ENCODE measurements at places on chromosomes 7 and 10.
A peak's percentile ranks its signal among the peaks of the same experiment; 100 is the strongest.

DNA sequence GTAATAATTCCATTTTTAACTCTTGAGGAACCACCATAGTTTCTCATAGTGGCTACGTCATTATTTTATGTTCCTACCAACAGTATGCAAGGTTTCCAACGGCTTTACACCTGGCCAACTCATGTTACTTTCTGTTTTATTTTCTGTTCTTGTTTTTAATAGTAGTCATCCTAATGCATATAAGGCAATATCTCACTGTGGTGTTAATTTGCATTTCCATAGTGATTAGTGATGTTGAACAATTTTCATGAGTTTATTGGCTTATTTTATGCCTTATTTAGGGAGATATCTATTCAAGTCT is 465.5 kb upstream of the KLF6 start:
- no peak for DNase-seq

- peak; percentile 86 for DNase-seq
Observed at GRCh38 chr7:105656922-105657521, 75.7 kb upstream of the EFCAB10 start.

DNA sequence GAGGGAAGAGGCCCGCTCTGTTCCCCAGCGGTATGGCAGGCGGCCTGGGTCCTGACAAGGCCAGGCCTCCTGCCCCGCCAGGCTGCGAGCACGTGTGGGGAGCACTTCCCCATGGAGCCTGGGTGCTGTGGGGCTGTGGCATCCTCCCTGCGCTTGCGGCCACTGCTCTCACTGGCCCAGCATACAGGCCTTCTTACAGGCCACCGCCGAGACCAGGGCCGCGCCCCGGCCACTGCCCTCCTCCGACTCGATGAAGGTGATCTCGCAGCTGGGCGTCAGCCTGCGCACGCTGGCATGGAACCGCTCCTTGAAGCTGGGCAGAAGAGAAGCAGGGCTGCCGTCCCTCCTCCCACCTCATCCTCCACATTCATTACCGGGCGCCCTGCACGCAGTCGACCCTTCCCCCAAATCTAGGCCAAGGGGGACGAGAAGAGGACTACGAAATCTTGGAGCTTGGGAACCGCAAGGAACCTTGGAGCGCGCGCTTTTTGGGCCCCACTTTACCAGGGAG is 3.9 kb upstream of the MYL7 start:
- no peak for DNase-seq

GRCh38 chr7:127731431-127732080 is 79.6 kb downstream of the SND1 start:
- no peak for DNase-seq

DNA sequence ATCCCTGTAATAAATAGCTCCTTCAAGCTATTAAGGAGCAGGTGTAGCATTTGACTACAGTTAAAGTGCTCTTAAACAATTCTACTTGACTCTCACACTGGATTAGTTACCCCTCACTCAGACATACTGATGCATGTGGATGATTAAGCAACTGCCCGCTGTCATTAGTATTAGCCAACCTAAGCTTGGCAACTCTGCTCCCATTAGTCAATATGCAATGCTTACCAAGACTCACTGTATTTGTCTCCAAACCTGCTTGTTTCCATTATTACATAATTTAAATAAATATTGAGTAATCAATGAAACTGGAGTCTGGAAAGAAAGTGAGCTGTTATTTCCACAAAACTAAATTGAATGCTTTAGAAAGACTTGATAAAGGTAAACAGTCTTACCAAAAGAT is 144.0 kb upstream of the ASAH2 start:
- no peak for DNase-seq

DNA sequence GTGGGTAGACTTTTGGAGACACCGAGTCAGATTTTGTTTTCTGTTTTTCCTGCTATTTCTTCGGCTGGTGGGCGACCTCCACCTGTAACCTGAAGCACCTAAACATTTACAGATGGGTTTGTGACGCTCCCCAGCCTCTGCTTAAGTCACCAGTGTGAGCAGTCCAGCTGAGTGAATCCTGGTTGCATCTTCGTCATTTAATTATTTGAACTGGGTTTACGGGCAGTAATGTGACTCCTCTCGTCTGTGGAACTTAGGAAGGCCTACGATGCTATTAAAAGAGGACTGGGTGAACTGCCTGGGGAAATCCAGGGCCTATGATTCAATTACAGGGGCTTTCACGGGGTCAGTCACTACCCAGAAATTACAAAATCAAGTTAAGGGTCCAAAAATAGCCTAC is 52.5 kb downstream of the WNT2 start:
- DNase-seq: no peak

- no peak for DNase-seq
Observed at GRCh38 chr7:47539398-47540052, 42.4 kb downstream of the TNS3 start.

DNA sequence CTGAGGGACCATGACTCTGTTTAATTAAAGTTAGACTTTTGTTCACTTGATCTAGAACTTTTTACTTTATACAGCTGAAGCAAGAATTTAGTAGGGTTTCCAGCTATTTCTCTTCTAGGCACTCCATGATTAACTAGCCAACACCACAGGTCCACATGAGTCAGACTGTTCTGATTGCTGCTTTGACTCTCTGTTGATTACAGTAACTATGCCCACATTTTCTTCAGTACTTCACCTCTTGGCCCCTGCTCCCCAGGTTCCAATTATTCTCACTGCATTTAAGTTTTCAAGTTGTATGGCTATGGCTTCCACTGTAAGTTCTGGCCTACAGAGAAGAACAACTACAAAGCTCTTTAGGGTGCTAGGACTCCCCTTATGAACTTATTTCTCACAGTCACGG is 737.2 kb upstream of the IGFBP3 start:
- no peak for DNase-seq

GRCh38 chr10:15253951-15254807 is 85.7 kb upstream of the NMT2 start:
- no peak for DNase-seq

GRCh38 chr7:132573251-132573955 is 2.9 kb downstream of the PLXNA4 start:
- DNase-seq: no peak

- no peak for DNase-seq
Observed at GRCh38 chr10:123607386-123607785, 58.8 kb upstream of the GPR26 start.

DNA sequence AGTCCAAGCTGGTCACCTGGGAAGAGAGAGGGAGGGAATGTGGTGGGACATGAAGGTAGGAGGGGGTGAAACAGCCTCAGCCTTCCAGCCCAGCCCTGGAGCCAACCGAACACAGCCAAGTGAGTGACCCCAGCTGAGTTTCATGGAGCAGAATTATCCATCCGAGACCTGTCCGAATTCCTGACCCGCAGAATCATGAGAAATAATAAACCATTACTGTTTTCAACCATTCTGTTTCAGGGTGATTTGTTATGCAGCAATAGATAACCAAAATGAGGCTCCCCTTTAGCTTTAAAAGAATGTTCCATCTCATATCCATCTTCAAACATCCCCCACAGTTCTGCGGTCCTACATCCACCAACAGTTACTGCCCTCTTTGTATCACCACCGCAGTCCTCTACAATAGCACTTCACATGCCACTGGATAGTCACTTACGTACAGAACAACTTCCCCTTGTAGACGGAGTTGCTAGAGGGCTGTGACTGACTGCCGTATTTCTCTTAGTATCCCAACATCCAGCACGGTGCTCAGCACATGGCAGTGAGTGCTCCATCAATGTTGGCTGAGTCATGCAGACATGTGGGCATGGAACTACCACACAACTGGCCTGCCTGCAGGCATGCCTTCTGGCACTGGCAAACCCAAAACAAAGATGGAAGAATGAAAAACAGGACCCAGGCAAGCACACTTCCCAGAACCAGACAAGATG is 18.5 kb downstream of the KIAA1549 start:
- no peak for DNase-seq

DNA sequence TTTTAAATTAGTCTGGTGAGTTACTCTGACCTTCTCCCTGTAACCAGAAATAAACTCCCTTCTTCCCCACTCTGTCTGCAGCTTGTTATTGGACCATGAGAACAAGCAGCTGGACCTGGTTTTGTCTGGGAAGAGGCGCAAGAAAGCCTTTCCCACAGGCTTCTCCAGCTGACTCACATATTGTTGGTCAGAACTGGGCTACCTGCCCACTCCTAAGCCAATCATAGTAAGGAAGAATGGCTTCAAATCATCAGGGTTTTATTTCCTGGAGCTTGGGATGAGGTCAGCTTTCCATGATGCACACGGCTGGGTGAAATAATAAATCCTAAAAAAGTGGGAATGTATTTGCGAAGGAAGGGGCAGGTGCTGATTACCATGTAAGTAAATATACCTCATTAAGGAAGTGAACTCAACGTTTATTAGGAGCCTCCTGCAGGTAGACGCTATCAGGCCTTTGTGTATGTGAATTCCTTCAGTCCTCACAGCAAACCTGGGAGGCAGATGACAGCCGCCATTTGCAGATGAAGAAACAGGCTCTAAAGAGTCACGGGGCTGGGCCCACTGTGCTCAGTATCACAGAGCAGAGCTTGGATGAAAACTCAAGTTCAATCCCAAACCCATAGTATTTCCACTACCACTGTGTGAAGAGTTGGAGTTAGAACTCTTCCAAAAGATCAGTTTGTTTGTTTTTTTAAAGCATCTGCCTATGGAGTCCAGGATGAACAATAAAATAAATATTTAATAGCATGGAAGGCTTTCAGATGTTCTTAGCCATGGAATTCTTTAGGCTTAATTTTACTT is 32.8 kb downstream of the IL15RA start:
- no peak for DNase-seq

- no peak for DNase-seq
Observed at GRCh38 chr10:107028236-107028635, 136.3 kb downstream of the SORCS1 start.

DNA sequence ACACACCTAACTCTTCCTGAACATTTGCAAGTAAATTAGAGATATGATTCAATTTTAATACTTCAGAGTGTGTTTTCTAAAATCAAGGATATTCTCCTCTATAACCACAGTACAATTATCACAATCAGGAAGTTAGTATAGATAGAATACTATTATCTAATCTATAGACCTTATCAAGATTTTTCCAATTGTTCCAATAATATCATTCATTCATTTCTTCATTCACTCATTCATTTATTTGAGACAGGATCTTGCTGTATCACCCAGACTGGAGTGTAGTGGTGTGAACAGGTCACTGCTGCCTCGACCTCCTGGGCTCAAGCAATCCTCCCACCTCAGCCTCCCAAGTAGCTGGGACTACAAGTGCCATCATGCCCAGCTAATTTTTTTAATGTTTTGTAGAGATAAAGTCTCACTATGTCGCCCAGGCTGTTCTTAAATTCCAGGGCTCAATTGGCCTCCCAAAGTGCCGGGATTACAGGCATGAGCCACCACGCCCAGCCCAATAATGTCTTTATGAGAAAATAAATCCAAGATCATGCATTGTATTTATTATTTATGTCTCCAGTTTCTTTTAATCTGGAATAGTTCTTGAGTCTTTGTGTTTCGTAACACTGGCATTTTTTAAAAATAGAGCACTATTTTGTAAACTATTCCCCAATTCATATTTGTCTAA is 10.6 kb upstream of the MRPS16 start:
- no peak for DNase-seq

GRCh38 chr10:88271761-88272543 is 311.2 kb downstream of the RNLS start:
- peak; percentile 53 for DNase-seq

GRCh38 chr7:29587195-29587808 is 23.7 kb downstream of the PRR15 start:
- DNase-seq: no peak

GRCh38 chr7:134290286-134290685 is 26.4 kb downstream of the SLC35B4 start:
- DNase-seq: no peak

- DNase-seq: no peak
Observed at GRCh38 chr7:96484091-96484490, 162.2 kb upstream of the SLC25A13 start.

DNA sequence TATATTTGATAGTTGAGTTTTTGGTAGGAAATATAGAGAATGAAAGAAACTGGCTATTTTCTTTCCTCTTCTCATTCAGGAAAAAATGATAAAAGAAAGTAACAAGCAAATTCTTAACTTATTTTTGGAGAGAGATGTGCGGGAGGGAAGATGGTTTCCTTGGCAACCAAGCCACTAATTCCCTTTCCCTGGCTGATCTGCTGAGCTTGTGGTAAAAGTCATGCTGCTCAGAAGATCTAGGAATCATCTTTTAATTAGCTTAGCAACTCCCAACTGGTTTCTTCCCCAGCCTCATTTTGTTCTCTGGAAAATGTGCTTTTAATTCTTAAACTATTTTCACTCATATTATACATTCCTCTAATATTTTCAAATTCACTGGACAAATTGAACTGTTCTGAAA is 11.8 kb downstream of the UROS start:
- no peak for DNase-seq

DNA sequence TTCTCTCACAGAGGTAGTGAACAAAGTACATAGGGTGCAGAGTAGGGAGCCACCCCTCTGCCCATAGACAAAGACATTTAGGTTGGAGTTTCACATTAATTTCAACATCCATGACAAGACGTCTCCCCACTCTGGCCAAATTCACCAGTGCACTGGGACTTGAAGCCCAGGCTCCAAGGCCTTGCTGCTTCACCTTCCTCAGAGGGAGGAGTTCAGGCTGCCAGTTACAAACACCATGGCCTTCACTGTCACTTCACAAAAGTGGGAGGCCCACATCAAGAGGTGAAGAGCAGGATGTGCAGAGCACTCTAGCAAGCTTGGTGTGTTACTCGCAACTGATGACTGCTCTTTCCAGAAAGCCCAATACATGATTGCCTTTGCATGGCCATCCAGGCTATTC is 15.8 kb upstream of the ARHGAP22 start:
- DNase-seq: no peak

GRCh38 chr10:69845574-69846292 is 44.0 kb downstream of the COL13A1 start:
- no peak for DNase-seq

- DNase-seq: no peak
Observed at GRCh38 chr7:127903892-127904669, 127.2 kb downstream of the LRRC4 start.

DNA sequence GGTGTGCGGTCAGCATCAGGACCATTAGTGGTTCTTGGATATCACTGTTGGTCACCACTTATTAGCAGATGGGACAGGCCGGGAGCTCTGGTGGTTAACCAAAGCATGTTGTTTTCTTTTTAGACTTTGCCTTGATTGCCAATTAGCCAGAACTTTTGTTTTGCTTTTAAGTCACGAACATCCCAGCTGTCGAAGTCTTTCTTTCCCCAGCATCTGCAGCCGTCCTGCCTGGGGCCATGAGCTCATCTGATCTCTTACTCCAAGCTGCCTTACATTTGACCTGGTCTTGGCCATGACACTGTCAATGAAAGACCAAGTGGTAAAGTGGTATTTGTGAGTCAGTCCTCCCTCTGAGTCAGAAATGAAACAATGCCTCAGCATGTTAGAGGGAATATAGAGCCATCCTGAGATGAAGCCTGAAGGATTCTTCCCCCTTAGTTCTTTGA is 53.9 kb upstream of the CREB5 start:
- DNase-seq: no peak

- DNase-seq: no peak
Observed at GRCh38 chr7:150996376-150997074, 5.7 kb downstream of the NOS3 start.

GRCh38 chr7:4168541-4168940 is 513.6 kb upstream of the FOXK1 start:
- DNase-seq: no peak

- no peak for DNase-seq
Observed at GRCh38 chr10:32454148-32454547, 8.2 kb downstream of the CCDC7 start.
